ENCODE measurements at places on chromosomes 1 and 21.

DNA sequence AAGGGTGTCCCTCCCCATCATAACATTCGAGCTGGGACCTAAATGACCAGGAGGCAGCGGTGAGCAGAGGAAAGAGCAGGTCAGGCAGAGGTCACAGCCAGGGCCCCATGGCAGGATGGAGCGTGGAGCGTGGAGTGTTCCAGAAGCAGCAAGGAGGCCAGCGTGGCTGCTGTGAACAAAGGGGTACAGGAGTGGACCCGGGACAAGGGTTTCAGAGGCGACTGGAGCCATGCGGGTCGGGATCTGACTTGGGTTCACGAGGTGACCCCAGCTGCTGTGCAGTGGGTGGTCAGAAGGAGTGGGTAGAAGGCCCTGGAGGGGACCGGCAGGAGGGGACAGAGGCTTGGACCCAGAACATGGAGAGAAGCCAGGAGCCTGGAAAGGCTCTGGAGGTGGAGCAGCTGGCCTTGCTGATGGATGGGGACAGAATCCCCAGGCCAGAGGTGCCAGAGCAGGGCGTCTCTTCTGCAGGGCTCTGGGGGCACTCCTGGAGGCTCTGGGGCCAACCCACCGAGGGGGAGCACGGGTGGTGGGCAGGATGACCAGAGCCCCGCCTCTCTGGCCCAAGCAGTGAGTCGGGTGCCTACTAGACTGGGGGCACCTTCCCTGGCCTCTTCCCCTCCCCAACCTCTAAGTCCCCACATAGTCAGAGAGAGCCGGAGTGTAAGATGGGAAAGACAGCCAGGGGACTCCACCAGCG, 2.3 kb downstream of the CHD5 start:
- no peak for DNase-seq

DNA sequence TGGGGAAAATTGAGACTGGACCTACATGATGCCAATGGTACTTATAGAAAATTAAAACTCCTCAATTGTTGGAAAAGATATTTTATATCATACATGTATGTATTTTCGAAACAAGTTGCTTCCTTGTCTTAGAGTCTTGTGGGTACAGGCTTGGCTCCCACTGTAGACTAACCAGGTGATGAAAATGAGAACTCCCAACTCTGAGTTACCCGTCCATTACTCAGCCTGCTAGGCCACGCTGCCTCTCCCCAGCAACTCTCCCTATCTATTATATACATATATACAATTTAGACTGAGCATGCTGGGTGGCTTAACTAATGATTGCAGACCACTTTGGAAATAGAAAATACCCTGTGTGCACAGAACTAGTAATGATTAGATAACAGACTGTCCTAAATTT, 628.7 kb downstream of the LMO4 start:
- no peak for DNase-seq

DNA sequence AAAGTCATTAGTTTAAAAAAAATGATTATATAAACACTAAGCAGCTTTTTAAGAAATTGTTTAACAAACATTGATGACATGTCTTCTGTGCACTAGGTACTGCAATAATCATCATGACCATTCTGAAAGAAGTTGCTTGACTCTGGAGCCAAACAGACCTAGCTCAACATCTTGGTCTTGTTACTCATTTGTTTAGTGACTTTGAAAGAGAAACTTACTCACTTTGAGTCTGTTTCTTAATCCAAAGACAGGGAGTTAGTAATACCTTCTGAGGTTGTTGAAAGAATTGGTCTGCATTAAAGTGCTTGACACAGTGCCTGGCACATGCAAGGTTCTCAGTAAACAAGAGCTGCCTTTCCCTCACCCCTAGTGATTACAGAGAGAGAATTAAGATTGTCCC, 84.4 kb downstream of the SGIP1 start:
- DNase-seq, result no peak

- DNase-seq, result no peak
Observed at GRCh38 chr1:53334781-53335180, 6.9 kb upstream of the LRP8 start.

DNA sequence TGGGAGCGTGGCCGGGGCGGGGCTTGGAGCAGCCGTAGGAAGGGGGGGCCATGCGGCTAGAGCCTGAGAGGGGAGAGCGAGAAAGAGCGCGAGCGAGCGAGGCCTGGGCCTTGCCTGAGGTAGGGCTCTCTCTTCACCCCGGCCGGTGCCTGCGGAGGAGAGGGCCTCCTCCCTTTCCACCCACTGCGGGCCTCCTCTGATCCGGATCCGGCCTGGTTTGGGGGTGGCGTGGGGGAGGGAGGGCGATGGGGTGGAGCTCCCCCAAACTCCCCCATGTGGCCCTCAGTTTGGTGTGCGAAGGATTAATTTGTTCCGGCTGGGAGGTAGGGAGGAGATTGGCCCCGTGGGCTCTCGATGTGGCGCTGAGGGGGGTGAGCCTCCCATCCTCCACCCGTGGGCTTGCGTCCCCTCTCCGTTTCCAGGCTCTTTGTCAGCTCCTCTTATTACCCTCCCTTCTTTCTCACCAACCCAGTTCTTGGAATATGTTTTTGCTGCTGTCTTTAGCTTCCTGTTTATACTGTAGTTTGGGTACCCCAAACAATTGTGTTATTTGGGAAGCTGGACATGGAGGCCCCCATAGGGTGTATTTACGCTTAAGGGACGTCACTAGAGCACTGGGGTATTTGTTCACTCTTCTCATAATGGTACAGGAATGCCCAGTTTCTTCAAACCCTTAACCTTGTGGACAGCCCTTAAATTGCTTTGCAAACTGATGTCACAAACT, 685 bp downstream of the UBAP2L start:
- DNase-seq, result peak; percentile 72

GRCh38 chr1:56577406-56578137, 1.8 kb downstream of the PLPP3 start:
- peak; percentile 88 for DNase-seq

- peak; percentile 77 for DNase-seq
Observed at GRCh38 chr21:41009398-41010100, 158.4 kb upstream of the BACE2 start.

DNA sequence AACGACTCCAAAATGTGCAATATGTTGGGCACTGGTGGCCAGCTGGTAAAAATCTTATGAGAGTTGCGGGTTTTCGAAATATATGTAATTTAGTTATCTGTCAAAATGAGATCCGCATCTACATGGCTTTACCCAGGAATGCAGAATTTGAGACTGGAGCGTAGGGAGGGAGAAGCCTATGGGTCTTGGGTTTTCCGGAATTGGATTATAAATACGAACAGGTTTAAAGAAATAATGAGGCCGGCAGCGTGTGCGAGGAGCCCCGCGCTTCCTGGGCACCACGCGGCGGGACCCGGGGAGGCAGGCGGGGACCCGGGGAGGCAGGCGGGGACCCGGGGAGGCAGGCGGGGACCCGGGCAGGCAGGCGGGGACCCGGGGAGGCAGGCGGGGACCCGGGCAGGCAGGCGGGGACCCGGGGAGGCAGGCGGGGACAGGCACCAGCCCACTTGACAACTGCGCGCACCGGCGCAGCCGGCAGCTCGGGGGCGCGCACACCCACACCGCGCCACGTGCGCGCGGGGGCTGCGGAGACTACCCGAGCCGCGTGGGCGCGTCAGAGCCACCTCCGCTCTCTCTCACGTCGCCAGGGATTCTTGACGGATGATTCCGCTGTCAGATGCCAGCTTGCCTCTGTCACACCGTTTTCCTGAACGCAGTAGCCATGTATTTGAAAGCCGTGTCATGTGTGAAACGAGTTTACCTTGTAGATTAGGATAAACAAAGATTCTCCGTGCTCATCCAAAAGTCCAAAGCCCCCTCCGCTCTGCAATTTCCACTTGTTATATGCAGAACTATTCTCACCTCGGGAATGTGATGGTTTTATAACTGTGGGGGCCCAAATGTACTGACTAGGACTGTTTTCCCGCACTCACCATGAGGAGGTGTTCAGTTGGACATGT, 54.3 kb upstream of the HNRNPU start:
- DNase-seq, result peak; percentile 67

- DNase-seq, result peak; percentile 66
Observed at GRCh38 chr1:204417074-204417997, 5.7 kb upstream of the PPP1R15B start.

DNA sequence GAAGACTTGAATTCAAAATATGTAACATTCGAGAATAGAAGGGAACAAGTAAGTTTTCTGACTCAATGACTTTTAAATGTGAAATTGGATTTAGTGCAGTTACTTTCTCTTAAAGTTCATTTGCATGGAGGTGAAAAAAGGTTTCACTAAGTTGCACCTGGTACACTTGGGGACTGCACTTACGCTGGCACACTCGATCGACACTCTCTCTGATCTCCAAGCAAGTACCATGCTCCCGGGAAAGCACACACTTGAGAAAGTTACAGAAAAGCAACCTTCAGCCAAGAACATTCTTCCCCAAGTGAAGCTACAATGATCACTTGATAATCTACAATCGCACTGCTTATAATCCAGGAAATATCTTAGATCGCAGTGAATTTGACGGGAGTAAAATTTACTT, 63.1 kb downstream of the COQ8A start:
- no peak for DNase-seq

DNA sequence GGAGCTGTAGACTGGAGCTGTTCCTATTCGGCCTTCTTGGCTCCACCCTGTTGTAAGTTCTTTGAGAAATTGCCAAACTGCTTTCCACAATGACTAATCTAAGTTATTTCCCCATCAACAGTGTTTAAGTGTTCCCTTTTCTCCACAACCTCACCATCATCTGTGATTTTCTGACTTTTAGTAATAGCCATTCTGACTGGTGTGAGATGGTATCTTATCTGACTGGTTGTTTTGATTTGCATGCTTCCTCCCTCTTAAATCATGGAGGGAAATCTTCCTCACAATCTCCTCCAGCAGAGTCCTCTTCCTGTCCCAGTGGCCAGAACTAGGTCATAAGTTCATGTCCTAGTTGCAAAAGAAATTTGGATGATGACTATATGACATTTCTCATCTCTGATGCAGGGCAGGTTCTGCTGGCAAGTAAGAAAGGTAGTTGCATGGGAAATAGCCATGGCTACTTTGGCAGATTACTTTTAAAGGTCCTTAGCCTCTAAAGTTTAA, 294.0 kb downstream of the LRRC40 start:
- no peak for DNase-seq

GRCh38 chr1:242017580-242018233, 18.8 kb upstream of the MAP1LC3C start:
- DNase-seq, result peak; percentile 71

DNA sequence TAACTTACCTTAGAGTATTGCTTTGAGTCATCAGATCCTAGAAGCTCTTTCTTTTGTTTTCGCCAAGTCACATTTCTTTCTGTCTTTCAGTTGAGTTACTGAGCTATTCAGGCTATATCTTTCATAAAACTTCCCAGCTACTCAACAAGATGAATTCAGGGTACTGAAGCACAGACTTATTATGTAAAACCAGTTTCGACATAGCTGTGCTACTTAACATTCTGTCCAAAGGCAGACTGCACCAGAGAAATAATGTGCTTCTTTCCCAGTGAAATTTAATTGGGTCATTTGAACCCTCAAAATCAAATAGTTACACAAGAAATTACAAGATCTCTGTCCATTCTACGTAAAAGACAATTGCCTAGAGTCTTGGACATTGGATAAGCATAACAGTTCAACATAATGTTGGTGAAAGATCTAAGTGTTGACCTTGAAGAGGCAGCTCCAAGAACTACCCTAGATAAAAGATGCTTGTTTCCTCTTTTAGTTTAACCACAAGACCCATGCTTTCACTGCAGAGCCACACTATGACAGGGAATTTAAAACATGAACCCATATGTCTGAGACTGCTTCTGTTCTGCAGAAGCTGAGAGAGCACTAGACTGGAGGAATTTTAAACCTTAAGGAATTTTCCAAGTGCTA, 163.2 kb downstream of the LRRC40 start:
- no peak for DNase-seq

- DNase-seq, result no peak
Observed at GRCh38 chr1:110148961-110149360, 1.3 kb upstream of the SLC6A17 start.

DNA sequence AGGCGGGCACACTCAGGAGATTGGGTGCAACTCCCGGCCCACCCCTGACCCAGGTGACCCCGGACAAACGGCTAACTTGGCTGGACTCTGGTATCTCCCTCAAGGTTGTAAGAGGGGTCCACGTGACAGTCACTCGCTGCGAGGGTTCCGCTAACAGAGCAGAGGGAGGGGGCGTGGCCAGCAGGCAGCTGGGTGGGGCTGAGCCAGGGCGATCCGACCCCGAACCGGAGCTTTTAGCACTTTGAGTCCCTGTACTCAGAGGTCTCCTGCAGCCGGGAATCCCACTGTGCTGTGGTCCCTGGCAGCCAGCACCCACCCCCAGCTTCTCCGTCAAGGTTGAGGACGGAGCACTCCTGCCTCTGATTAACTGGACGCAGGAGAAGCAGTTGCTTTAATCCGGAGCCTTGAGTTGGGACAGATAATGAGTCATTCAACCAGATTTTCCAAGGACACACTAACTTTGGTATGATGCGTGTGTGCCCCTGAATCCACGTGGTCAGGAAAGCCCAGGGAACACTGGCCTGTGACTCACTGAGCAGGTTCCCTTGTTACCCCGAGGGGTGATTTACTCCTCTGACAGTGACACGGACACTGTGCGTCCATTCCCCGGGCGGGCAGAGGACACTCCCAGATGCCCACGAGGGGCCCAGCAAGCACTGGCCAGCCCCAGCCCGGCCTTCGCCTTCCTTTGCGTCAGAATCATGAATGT, 16.8 kb downstream of the TRPM2 start:
- no peak for DNase-seq
